A549 treated with GW870086 at 1 μM for 4 hours (cell line): ENCODE measurements at places on chromosomes 1 and 21. TPM values are rescaled to one million over a fixed set of nuclear protein-coding genes. Genes with fewer than 3 reads are reported as not detected.

The CFHR4 gene
- not detected in 5 replicates for total RNA-seq

The AMY2A gene
- total RNA-seq, result not detected in 5 replicates

The PPFIA4 gene
- 0.23 to 0.63 TPM (median 0.40 TPM) in 5 replicates for total RNA-seq

The SCAF4 gene
- total RNA-seq, result 16.9 to 19.7 TPM (median 19.2 TPM) in 5 replicates

The FAM163A gene
- not detected in 5 replicates for total RNA-seq

The NENF gene
- 93.0 to 145 TPM (median 135 TPM) in 5 replicates for total RNA-seq

The SMPDL3B gene
- total RNA-seq, result 1.3 to 2.3 TPM (median 1.5 TPM) in 5 replicates

The CCT3 gene
- 379 to 412 TPM (median 408 TPM) in 5 replicates for total RNA-seq

The KRTAP13-2 gene
- total RNA-seq, result not detected in 5 replicates

The RYR2 gene
- total RNA-seq, result 0.01 to 0.06 TPM (median 0.02 TPM) in 3 of 5 replicates, not detected in the others

The LEMD1 gene
- not detected in 5 replicates for total RNA-seq
